ENCODE measurements at places on chromosomes 5 and 9.

DNA sequence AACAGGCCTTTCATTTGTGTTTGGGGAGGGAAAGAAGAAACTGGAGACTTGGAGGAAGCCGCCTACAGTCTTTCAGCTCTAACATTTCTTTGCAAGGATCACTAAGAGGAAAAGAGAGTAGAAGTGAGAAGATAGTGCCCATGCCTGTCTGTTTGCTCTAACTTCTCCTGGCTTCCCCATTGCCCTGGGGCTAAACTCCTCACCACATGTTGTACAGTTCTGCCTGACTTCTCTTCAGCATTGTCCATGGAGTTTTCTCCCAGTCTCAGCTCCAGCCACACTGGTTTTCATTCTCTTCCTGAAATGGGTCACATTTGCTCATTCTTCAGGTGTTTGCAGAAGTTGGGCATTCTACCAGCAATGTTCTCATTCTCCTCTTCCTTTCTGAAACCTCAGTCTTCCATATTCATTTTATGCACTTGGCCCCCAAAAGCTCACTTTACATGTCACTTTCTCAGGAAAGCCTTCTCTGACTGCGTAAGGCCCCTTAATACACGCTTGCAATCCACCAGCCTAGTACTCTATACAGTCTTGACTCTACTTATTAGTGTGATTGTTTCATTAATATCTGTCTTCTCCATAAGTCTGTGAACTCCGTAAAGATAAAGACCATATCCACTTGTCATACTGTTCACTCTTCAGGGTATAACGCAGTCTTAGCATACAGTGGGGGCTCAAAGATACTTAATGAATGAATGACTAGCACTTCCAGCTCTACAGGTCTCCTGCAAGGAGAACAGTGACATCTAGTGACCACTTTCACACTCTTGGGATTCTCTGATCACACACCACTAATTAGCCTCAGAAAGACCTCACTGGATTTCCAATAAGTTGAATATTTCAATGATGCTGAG, 40.2 kb upstream of the TRIM32 start:
- DNase-seq = no peak

GRCh38 chr5:34655354-34655991, 655 bp upstream of the RAI14 start:
- peak; percentile 15 for DNase-seq

DNA sequence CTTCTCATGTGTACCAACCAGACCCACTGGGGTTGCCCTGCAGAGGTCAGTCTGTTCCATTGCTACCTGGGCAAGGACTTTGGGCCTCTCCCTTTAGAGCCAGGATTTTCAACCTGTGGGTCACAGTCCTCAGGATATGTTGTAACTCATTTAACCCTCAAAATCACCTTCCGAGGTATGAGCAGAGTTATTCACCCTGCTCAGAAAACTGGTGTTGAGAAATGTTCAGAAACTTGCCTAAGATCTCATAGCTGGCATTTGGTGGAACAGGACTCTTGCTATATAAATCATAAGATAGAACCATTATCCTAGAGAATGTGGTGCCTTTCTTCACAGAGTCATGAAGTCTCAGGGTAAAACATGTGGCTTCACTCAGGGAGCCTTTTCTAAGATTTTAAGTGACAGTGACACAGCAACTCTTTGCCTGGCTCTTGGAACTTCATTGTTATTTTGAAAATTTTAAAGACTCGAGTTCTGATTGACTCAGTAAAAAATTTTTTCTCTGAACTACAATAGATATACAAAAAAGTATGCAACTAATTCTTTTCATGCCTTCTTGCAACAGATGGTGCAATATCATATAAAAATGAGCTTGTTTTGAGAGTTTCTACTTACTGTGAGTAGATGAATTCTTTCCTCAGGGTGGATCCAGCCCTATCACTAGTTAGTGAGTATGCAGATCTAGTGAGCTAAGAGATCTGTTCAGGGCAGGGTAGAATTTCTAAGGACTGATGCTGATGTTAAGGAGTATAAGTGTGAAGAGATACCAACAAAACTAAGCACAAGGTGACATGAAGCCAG, 29.5 kb downstream of the CAST start:
- no peak for DNase-seq

- no peak for DNase-seq
Observed at GRCh38 chr5:110478895-110479294, 247.6 kb downstream of the TMEM232 start.

DNA sequence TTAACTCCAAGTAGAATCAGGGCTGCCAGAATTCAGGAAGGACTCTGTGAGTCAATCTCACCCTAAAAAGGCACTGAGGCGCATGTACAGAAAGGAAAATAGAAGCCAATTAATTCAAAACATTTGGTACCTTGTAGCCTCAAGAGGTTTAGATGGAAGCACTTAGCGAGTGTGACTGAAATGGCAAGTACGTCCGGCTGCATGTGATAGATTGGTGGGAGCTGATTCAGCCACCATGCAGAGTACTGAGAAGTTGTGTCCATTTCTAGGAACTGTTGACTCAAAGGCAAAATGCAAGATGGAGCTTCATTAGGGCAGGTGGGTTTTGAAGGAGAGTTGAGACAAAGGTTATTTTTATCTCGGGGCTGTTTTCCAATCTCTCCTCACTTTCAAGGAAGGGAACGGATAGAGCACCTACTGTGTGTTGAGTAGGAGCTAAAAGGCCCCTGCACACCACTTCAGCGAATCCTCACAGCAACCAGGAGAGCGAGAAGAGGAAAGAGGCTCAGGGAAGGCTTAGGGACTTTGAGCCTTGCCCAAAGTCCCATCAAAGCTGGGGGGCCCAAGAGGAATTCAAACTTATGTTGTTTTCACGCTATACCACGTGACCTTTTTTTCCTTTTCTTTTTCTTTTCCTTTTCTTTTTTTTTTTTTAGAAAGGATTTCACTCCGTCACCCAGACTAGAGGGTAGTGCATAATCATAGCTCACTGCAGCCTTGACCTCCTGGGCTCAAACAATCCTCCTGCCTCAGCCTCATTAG, 34.6 kb upstream of the CPEB4 start:
- DNase-seq = no peak
